ENCODE measurements at places on chromosomes 1 and 21.
A peak's percentile ranks its signal among the peaks of the same experiment; 100 is the strongest.

- DNase-seq: no peak
These were observed 858.0 kb downstream of the USP25 start for GRCh38 chr21:16587681-16588375.

- DNase-seq: no peak
These were observed 39.2 kb upstream of the CTTNBP2NL start for GRCh38 chr1:112356765-112357164.

DNA sequence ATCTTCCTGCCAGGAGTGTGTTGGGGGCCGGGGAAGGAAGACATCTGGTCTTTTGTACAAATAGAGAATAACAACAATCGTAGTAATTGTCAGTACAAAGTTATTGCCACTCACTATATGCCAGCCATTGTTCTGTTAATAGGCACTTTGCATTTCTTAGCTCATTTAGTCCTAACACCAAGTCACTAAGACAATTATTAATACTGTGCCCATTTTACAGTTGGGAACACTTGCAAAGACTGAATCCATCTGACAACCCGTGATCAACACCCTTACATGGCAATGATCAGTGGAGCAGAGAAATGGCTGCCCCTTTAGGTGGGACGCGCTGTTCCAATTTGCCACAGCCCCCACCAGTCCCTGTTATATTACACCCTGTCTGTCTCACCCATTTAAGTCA, 33.3 kb downstream of the FBXO2 start:
- DNase-seq: no peak

- DNase-seq: peak; percentile 72
These were observed 106.7 kb downstream of the HIVEP3 start for GRCh38 chr1:41812051-41812450.

DNA sequence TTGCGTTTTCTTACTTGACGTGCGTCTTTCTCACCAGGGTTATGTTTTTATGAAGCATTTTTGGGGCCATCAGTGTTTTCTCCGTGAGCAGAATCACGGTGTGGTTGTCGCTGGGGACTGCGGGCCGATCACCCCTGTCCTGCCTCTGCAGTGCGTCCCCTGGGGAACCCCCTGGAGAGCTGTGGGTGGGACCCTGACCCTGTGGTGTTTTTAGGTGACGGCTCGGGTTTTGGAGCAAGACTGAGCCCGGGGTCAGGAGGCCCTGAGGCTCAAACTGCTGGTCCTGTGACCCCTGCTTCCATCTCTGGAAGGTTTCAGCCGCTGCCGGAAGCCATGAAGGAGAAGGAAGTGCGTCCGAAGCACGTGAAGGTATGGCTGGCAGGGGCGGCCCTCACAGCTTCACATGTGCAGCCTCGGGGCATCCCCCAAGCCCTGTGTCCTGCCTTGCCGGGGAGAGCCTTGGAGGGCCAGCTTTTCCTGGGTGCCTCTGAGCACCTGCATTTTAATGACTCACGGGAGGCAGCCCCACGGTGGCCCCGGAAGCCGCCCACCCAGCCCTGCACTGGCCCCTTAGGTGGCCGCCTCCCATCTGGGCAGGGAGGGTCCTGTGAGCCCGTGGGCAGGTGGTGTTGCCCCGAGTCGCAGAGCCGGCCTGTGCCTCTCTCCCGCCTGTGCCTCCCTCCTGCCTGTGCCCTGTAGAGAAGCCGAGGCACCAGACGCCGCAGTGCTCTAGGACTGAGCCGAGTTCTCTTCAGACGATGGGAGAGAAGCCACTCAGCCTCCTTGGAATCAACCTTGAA, 36.7 kb upstream of the DIP2A start:
- no peak for DNase-seq

DNA sequence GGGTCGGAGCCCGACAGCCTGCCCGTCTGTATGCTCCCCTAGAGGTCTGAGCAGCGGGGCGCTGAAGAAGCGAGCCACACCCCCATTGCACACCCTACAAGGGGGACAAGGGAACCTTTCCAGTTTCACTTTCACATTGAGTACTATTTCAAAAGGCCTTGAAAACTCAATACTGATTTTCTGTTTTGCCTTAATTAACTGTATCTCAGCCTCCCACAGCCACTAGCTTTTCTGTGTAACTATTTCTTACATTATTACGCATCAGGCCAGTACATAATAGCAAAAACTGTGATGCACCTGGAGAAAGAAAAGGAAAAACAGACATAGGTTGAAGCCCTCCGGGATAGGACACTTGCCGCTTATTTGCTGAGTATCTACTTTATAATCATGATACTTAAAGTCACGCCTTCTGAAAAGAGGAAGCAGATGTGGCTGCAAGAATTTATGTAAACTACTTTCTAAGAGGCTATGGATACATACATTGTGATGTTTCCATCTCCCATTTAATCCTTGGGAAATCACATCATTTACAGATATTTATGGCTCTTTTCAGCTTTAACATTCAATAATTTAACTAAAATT, 1719.5 kb downstream of the MRPL39 start:
- peak; percentile 67 for DNase-seq
